Activated CD4-positive, alpha-beta T cell treated with anti-CD3 and anti-CD28 coated beads, Interleukin-2, amount 50 U/mL, for 24 hours (primary cell): ENCODE measurements at places on chromosomes 3 and 15.

- DNase-seq, result no peak
Observed at GRCh38 chr3:192919901-192920300, 2.2 kb upstream of the MB21D2 start.

DNA sequence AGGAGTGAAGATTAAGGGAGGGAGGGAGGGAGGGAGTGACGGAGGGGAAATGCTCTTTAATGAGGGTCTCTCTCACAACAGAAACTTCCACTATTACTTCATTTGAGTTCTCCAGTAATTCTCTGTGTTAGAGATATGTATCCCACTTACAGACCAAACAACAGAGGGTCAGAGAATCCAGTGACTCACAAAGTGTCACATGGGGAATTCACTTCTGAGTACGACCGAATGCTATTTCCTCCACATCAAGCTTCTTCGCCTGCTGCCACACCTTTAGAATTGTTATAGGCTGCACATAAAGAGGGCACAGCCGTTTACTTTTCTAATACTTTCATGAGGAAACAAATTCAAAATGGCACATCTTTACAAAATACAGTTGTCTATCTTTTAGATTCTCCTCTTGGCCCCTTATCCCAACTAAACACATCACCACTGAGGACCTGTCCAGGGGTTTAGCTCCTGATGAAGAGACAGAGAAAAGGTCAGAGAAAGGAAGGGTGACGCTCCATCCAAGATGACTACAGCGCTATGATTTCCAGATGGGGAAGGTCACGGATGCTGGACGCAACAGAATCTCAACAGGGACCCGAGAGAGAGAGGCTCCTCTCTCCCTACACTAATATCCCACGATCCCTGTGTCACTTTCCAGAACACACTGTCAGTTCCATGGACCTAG is 119.0 kb downstream of the XXYLT1 start:
- DNase-seq, result no peak

DNA sequence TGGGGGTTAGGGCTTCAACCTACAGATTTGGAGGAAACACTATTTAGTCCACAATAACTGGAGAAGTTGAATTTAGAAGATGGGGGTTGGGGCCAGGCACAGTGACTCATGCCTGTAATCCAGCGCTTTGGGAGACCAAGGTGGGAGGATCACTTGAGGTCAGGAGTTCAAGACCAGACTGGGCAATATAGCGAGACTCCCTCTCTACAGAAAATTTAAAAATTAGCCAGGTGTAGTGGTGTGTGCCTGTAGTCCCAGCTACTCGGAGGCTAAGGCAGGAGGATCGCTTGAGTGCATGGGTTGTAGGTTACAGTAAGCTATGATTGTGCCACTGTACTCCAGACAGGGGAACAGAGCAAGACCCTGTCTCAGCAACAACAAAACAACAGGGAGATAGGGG is 5.0 kb upstream of the DYNLT2B start:
- DNase-seq, result no peak

DNA sequence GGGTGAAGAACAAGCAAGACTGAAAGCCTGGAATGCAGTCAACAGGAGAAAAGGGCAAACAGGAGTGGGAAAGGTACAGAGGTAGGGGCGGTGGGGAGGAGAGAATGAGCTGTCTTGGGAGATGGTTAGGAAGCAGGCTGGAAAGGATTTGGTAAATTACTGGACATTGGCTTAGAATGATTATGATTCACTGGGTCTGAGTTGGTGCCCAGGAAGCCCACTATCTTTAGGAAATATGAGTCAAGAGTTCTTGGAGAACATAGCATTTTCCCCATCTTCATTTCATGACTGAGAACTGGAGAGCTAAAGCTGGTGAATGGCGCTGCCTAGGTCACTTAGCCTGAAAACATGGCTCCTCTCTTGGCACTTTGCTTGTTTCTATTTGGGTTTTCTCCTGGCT is 74.7 kb upstream of the C3orf80 start:
- DNase-seq, result no peak

DNA sequence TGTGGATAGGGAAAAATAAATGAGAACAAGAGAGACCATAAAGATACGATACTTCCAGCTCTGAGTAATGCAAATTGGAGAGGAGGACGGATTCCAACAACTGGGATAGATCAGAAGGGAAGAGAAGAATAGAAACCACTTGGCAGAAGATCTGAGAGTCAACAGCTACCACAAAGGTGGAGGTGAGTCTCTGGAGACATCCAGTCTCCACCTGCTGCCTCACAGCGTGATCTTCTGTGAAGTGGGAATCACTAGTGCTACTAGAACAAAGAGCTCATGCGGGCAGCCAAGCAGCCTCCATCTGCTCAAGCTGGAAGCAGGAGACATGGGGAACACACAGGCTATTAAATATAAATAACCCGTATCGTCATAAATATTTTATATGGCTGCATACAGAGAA is 558.5 kb upstream of the CFAP20DC start:
- DNase-seq, result no peak

DNA sequence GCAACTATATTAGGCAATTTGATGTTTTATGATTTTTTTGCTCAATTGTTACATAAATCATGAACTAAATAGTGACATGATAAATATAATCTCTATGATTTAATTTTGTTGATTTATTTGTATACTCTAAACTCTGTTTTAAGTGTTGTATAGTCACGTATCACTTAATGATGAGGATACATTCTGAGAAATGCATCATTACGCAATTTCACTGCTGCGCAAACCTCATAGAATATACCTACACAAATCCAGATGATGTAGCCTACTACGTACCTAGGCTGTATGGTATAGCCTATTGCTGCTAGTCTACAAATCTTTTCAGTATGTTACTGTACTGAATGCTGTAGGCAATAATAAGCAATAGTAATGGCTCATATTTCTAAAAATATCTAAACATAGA is 1029.8 kb downstream of the SI start:
- DNase-seq, result no peak

DNA sequence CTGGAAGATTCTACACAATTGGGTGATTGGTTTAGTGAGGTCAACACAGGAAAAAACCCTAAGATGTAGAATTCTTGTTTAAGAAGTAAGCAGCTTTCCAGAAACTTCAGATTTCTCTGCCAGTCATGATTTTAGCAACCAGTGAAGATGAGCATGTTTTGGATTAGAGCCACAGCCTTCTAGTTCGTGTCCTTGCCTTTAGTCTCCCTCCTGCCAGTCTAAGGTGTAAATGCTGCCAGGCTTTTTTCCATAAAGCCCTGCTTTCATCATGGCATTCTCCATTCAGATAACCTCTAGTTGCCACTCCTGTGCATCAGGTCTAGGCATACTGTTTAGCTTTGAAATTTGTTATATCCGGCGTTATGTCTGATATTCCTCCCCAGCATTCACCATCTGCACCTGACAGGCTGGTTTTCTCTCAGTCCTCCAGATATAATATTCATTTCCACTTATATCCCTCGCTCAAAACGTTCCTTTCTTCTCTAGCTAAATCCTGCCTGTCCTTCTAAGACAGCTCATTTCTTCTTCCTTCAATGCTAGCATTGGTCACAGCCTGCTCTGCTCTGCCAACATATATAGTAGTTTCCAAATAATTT is 37.4 kb downstream of the SYN2 start:
- no peak for DNase-seq

- DNase-seq, result peak; percentile 59
Observed at GRCh38 chr3:187679638-187680396, 9.6 kb upstream of the SST start.

DNA sequence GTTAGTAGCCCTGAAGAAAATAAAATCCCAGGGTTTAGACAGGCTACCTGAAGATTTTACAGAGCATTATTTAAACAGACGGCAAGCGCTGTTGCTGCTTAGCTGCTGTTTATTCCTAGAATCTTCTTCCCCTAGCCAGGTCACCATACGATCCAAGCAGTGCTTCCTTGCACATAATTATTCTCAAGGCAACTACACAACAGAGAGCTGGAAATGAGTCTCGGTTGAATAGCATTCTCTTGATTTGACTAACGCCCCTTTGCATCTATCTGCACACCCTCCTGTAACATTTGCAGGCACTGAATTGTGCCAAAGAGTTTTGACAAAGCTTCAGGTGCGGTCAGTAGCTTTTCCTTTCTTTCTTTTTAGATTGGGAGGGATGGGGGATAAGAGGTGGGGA is 564.4 kb downstream of the TBL1XR1 start:
- no peak for DNase-seq

- DNase-seq, result no peak
Observed at GRCh38 chr3:172009803-172010202, 29.6 kb upstream of the FNDC3B start.

GRCh38 chr15:64686130-64686735 is 89.2 kb downstream of the RBPMS2 start:
- no peak for DNase-seq

DNA sequence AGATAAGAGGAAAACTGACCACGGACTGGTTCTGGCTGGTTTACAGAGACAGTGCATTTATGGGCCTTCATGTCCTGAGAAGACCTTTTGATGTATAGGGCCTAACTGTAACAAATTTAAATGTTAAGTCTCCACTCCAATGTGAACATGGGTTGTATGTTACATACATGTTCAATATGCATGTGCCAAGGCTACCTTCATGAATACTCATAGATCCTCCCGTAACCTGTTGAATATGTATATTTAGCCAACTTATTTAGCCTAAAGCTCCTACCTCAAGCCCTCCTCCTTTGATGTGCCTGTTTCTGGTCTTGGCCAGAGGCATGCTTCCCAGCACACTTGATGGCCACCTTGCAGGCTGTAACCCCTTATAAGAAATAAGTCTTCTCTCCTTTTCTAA is at the start of gene OR5H2:
OR5H2 (plus strand) TSS at position 301 of the 400 bp plus-strand sequence. CDS start 398 bp downstream, outside the sequence.
- no peak for DNase-seq

GRCh38 chr3:197753263-197753662 is 3.6 kb downstream of the FYTTD1 start:
- DNase-seq, result no peak

DNA sequence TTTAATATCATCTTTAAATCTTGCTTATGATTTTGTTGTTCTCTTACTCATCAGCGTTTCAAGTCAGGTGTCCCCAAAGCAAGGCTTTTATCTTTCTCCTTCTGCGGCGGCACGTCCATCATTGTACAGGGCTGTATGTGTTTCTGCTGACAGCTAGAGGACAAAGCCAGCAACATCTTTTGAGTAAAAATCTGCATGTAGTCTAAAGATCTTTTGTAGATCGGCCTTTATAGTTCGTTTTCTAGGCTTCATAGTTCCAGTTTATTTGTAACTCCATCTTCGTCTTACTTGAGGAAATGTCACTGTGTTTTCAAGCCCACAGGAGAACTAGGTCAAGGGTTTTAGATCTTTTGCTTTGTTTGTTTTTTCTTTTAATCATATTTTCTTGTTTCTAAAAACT is 211.4 kb upstream of the TOPAZ1 start:
- no peak for DNase-seq

GRCh38 chr3:143627336-143627735 is 220.9 kb downstream of the SLC9A9 start:
- no peak for DNase-seq
